Osteoblast (primary cell): ENCODE measurements at places on chromosomes 6 and 20.

GRCh38 chr20:39849664-39850063 lies 839.4 kb downstream of the MAFB start:
- peak; percentile 78 for DNase-seq

- no peak for DNase-seq
These were observed 560.5 kb upstream of the PTCHD4 start for GRCh38 chr6:48671505-48671904.

- DNase-seq, result peak; percentile 95
These were observed 646 bp downstream of the HMGA1 start for GRCh38 chr6:34237316-34237721.

GRCh38 chr6:125957391-125957693 lies 772 bp downstream of the HINT3 start:
- DNase-seq, result no peak

GRCh38 chr6:47188588-47189021 lies 121.1 kb downstream of the TNFRSF21 start:
- DNase-seq, result no peak

DNA sequence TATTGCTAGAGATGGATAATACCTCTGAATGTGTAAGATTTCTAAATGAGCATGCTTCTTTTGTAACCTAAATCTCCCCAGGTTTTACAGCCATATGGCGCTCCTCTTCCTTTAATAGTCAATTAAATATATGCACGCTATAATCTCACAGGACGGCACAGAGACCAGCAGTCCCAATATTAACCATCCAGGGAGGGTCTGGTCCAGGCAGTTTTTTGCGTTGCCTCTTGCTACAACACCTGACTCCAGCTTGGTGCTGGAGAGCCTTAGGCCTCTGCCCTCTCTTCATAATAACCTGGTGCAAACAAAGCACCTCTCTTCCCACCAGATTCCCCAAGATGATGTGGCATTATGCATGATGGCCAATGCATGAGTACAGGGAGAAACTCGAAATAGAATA lies 183.4 kb downstream of the LY86 start:
- no peak for DNase-seq

DNA sequence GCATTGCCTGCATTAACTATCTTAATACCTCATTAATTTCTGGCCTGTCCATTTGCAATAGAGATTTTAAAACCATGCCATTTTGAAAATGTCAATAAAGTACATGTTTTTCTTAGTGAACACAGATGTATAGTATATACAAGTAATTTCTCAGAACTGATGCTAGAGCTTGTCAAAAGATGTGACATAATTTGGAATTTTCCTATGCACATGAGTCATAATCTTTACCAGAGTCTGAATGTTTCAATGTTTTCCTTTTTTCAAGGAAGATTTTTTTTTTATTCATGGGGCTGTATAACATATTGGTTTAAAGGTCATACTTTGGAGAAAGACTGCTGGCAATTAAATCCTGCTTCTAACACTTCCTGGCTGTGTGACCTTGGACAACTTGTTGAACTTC lies 1347.5 kb upstream of the ADGRB3 start:
- DNase-seq, result no peak

DNA sequence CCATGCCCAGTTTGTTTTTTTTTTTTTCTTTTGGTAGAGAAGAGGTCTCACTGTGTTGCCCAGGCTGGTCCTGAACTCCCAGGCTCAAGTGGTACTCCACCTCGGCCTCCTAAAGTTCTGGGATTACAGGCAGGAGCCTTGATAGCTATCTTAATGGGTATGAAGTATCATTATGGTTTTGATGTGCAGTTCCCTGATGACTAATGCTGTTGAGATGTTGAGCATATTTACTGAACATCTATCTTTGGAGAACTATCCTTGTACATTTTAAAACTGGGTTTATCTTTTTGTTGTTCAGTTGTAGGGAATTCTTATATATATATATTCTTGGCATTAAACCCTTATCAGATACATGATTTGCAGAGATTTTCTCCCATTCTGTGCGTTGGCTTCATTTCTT lies 21.4 kb upstream of the MYL9 start:
- DNase-seq, result peak; percentile 91

GRCh38 chr20:59667131-59667530 lies 62.8 kb downstream of the PHACTR3 start:
- no peak for DNase-seq

GRCh38 chr6:120938876-120939472 lies 395.3 kb downstream of the TBC1D32 start:
- DNase-seq, result no peak

DNA sequence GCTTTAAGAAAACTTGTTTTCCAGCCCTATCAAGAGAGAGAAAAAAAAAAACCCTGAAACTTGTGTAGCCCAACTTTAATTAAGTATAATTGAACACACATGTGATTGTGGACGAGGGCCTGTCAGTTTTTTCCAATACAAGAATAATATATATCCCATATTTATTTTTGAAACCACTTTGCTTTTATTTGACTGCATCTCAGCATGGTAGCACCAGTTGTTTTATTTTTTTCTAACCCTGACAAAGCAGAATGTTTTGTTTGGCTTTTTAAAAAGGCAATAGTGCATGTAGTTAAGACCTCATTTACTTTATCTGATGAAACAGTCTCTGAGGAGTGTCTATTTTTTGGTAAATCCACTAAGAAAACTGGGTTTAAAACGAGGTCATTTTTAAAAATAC lies 257.7 kb downstream of the CDKAL1 start:
- no peak for DNase-seq

DNA sequence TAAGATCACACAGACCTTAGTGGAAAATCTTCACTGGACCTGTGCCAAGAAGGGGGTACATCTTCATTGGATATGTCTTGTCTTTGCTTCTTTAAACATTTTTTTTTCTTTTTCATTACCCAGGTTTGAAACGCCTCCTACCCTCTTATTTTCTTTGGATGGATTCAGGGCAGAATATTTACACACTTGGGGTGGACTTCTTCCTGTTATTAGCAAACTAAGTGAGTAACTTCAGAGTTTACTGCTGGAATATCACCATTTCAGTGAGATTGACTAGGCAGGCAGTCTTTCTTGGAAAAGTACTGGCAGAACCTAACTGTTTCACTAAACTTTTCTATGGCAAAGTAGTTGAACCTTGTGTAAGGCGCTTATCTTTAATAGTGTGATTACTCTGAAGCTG lies 47.0 kb downstream of the ENPP1 start:
- no peak for DNase-seq

- peak; percentile 81 for DNase-seq
These were observed 32.2 kb downstream of the CARMIL1 start for GRCh38 chr6:25311331-25311840.

- peak; percentile 65 for DNase-seq
These were observed 6.0 kb downstream of the SCRT2 start for GRCh38 chr20:669573-669972.

GRCh38 chr6:170307080-170307545 lies 555 bp downstream of the FAM120B start:
- peak; percentile 60 for DNase-seq

- peak; percentile 9 for DNase-seq
These were observed 33.2 kb downstream of the PLEKHG1 start for GRCh38 chr6:150632785-150633485.

- DNase-seq, result no peak
These were observed 72.4 kb downstream of the GPX5 start for GRCh38 chr6:28597924-28598722.

- DNase-seq, result peak; percentile 93
These were observed at the start of gene AGPAT4 for GRCh38 chr6:161273752-161274487. Gene AGPAT4 (minus strand): TSS chr6:161274061. CDS start chr6:161232213, 41,848 bp downstream.

GRCh38 chr6:9334979-9335378 lies 899.6 kb upstream of the SLC35B3 start:
- DNase-seq, result no peak

- peak; percentile 81 for DNase-seq
These were observed 76.0 kb downstream of the ADTRP start for GRCh38 chr6:11702500-11703130.

GRCh38 chr20:49590163-49591017 lies 22.5 kb upstream of the PTGIS start:
- no peak for DNase-seq

DNA sequence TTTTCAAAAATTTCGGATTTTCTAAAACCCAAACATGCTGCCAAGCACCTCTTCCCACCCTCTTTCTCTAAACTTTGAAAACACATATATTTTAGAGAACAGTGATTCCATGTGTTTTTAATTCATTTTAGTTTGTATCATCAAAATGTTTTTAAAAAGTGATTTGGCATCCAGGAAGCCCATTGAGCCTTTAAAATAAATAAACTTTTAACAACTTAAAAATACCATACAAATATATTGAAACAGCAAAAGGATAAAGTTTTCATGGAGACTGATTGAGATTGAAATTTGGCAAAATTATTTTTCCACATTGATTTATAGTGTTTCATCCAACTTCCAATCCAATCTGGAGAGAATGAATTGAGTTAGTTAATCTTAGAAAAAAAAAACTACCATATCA lies 374.7 kb downstream of the CD109 start:
- DNase-seq, result no peak

DNA sequence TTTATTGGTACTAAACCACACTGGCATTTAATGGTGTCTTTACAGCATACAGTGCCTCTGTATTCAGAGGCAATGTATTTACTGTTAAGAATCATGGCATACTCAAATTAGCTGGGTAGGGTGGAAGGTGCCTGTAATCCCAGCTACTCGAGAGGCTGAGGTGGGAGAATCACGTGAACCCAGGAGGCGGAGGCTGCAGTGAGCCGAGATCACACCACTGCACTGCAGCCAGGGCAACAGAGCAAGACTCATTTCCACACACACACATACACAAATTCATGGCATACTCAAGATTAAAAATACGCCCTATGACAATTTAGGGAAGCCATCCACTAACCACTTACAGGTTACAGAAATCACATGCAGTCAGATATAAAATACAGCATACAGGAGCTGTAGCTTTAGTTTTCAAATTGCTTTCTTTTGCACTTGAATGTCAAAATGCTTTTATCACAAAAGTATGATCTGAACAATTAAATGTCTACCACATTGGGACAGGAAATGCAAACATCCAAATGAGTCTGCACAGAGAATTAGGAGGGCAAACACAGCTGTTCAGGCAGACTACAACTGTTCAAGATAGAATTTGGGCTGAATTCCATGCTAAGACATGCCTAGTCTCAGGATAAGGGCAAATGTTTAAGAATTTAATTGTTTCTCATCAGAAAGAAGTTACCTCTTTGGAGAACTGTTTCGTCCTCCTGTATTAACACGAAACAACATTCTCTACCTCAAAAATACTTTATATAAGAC lies 36.4 kb downstream of the CSNK2A1 start:
- no peak for DNase-seq

DNA sequence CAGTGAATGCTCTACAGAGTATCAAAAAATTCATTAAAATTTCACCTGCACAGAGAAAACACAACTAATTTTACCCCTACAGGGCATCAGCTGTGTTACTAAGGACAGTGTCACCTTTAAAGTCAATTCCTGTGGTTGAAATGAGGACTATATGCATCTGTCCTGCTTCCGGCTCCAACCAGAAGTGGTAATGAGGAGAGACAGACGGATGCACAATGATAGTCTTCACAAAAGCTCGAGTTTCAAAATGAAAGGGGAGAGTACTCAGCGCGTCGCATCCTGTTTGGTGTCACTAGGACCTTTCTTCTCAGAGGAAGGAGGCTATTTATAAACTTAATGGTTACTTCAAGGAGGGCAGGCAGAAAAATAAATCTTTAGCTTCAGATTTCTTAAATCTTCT lies 86.5 kb downstream of the LYRM4 start:
- no peak for DNase-seq

DNA sequence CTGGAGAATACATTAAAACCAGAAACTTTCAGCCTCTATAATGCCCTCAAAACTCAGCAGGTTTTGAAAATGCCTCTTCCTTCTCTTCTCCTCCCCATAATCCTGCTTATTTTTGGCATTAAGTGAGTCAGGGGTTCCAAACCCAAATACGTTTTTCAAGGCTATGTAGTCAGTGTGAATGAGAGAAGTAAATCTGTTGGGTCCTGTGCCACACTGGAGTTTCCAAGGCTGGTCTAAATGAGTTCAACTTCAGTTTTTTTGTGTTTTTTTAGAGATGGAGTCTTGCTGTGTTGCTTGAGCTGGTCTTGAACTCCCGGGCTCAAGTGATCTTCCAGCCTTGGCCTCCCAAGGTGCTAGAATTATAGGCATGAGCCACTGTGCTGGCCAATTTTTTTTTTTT lies 20.9 kb downstream of the PTPRA start:
- DNase-seq, result no peak

GRCh38 chr6:100379386-100379785 lies 85.3 kb downstream of the SIM1 start:
- no peak for DNase-seq

GRCh38 chr6:41092421-41093140 lies 19.8 kb downstream of the NFYA start:
- peak; percentile 59 for DNase-seq
